ENCODE measurements at places on chromosomes 2 and 18.

- no peak for DNase-seq
Measured at GRCh38 chr2:26327291-26328272, 18.4 kb upstream of the SELENOI start.

GRCh38 chr2:217794133-217794986 lies 208.4 kb downstream of the TNS1 start:
- no peak for DNase-seq

DNA sequence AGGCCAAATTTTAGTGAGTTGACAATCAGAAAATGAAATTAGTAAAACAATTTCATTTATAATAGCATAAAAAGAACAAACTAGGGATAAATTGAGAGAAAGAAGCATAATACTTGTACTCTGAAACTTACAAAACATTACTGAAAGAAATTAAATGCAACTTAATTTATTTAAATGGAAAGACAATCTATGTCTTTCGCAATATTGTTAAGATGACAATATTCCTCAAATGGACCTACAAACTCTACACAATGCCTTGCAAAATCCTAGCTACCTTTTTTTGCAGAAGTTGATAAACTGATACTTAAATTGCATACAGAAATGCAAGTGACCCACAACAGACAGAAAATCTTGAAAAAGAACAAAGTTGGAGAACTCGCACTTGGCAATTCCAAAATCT lies 9.1 kb downstream of the EPG5 start:
- DNase-seq, result no peak

DNA sequence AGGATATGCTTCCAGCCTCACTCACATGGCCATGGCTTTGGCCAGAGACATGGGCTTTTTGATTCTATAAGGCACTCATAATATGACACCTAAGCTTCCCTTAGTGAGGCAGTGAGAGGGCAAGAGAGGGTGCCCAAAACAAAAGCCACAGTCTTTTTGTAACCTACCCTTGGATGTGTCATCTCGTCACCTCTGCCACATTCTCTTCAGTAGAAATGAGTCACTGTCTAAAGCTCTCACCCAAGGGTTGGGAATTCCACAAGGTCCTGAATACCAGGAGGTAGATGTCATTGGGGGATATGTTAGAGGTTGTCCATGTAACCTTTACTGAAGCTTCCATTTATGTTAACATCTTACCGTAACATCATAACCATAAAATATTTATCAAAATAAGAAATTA lies 108.4 kb downstream of the ALMS1 start:
- DNase-seq, result no peak

DNA sequence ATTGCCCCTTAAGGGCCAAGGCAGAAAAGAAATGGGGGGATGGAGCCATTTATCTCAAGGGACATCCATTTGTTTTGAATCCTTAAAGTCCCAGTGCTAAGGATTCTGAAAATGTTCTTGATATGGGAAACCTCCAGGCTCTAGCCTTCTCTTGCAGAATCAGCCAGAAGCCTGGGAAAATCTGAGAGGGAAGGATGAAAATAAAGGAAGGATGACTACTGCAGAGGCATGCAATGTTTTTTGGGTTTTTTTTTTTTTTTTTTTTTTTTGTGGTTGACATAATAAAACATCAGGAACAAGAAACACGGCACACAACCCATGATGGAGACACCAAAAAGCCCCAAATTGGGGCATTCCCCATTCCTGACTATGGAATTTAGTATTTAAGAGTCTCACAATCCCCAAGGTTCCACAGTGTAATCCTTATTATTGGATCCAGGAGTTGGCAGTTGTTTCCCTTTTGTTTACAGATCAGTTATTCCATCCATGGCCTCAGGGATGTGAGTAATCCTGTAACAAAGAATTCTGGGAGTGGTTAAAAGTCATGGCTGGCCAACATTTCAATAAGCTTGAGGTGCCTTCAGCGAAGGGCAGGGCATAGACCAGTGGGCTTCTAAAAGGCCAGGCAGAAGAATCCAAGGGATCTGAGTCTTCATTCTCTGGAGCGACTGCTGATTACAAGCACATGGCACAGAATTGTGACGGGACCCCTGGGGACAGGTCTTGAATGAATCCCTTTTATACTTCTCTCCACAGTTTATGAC lies 337.5 kb downstream of the GULP1 start:
- no peak for DNase-seq

- DNase-seq, result no peak
Measured at GRCh38 chr2:18132697-18133096, 254.2 kb downstream of the KCNS3 start.

DNA sequence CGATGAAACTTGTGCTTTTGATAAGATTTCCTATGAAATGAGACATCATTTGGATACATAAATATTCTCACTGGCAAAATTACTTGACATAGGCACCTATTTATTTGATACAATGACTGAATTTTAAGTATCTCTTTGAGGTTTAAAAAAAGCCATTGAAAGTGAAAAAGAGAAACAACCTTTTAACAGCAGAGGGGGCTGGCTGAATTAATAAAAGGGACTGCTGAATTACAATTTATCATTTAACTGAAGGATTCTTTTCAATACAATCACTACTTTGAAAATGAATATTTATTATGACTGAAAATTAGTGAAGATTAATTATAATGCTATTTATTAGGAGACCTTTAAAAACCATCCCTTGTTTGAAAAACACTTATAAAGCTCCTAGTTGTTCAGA lies 335.3 kb downstream of the DLGAP1 start:
- DNase-seq, result no peak

DNA sequence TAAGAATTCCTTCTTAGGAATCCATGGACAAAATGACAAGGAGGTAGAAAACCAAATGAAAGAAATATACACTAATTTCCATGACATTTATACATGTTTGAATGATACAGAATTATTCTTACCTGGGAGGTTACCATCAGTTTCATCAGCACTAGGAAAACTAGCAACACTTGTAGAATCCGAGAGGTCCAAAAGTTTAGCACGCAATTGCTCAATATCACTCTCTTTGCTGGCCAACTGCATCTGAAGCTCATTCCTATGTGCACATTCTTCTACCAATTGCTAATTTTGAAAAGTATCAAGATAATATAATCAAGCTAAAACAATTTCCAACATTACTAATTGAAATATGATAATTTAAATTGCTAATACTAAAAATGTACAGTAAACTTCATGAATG lies 144.8 kb downstream of the ROCK1 start:
- no peak for DNase-seq

- DNase-seq, result no peak
Measured at GRCh38 chr2:239559417-239560261, 158.8 kb upstream of the HDAC4 start.

DNA sequence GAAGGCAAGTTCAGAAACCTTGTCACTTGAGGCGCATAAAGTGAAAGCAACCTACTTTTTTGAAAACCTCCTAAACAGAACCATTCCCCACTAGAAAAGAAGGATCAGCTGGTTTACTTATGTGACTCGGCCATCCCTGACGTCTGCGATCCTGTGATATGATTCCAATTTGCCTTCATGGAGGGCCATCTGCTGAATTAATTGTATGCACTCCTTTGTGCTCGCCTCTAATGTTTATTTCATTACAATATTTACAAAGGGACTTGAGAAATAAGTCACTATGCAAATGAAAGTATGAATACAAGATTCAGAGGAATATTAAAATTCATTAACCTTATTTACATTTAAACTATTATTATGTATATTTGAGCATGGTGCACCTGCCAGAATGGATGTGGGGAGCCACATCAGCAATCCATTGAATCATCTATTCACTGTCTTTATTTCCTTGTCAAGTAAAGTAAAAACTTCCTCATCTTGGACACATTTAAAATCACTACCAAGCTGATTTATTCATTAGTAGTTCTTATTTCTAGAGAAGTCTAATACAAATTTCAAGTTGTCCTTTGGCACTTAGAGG lies 96.5 kb downstream of the RBM43 start:
- DNase-seq, result no peak

GRCh38 chr2:159172403-159172802 lies 114.1 kb downstream of the WDSUB1 start:
- no peak for DNase-seq

- no peak for DNase-seq
Measured at GRCh38 chr18:71223486-71223885, 934.6 kb downstream of the SOCS6 start.

DNA sequence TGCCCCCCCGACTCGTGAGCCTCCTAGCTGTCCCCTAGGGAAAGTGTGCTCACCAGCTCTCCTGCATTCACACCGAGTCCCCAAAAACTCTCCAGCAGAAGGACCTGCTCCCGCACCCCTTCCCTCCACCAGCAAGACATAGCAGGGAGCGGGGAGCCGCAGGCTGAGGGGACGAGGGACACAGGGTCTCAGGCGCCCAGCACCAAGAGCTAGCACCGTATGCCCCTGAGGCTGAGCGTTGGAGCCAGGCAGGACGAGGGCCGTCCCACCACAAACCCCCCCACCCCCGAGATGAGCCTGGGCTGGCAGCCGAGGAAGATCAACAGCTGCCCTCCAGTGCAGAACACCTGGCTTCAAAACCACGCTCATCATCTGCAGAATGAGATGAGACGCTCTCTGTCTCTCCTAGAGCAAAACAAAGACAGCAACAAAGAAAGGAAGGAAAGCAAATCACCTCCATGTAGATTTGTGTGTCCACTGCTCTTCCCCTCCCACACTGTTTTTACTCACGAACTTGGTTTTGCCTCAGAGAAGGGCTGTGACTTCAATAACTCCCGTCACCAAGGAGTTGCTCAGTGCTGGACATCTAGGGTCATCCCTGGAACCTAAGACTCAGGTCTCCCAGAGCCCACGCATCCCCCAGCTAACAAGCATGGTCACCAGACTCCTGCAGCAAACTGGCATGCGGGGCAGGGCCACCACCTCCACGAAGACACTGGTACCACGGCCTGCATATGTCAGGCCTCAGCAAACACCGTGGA lies 39.7 kb upstream of the SALL3 start:
- no peak for DNase-seq

GRCh38 chr2:18194161-18194560 lies 315.7 kb downstream of the KCNS3 start:
- no peak for DNase-seq

GRCh38 chr2:66701656-66702055 lies 266.7 kb downstream of the MEIS1 start:
- no peak for DNase-seq

DNA sequence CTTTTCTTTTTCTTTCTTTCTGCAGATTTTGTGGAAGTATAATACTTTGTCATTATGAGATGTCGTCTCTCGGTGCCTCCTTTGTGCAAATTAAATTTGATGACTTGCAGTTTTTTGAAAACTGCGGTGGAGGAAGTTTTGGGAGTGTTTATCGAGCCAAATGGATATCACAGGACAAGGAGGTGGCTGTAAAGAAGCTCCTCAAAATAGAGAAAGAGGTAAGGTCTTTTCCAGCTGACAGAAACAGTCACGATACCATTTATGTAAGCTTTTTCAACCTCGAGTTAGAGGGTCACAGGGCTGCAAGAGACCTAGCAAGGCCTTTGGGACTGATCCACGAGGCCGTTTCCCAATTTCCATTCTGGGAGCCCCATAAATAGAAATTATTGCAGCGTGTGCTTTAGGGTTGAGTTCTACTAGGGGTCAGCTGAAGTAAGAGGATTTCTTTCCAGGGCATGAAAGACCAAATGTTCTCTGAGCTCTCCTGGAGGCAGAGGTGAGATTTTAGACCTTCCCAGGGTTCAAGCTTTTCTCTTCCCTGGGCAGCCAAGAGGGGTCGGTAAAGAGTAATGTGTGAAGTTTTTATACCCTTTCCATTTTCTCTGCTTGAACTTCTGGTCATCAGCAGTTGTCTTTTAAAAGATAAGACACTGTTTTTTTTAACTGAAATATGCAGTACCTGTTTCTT lies 15.5 kb downstream of the MAP3K20 start:
- DNase-seq, result no peak

GRCh38 chr2:78077633-78078032 lies 555.5 kb upstream of the LRRTM4 start:
- DNase-seq, result no peak

- DNase-seq, result peak; percentile 56
Measured at GRCh38 chr18:63320123-63320974, 780 bp upstream of the BCL2 start.

- no peak for DNase-seq
Measured at GRCh38 chr2:46800218-46800617, 115.4 kb downstream of the MCFD2 start.

DNA sequence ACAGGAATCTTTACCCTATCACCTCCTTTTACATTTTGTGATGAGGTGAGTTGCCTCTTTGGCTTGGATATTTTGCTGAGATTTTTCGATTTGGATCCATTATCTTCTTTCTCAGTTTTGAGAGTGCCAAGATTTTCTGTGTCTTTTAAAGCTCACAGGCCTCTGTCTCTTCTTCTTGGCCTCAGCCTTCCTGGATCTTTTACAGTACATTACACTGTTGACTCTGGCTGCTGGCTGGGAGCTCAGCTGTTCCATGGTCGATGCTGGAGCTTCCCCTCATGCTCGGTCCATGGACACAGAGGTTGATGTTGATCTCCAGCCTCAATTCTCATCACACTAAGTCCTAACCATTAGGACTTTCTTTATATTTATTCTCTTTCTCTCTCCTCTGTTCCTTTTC lies 332.8 kb upstream of the UBE2E3 start:
- DNase-seq, result no peak

GRCh38 chr2:101524806-101525430 lies 50.0 kb upstream of the RFX8 start:
- DNase-seq, result no peak

DNA sequence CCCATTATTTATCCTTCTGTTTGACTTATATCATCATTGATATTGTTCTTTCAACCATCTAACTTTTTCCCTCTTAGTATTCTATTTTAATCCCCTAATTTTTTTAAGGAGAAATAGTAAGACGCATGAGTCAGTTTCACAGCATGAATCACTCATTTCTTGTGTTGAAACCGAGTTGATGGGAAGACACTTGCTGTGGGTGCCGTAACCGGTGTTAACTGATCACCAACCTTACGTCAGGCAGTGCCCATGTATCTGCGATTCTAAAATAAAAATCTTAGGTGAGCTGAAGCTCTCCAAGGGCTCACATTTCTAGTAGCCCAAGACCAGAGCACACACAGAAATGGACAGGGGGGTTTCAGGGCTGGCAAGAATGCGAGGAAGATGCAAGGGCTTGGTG lies 348.1 kb downstream of the GALR1 start:
- no peak for DNase-seq

GRCh38 chr2:144642856-144643255 lies 122.9 kb upstream of the ZEB2 start:
- DNase-seq, result no peak

- no peak for DNase-seq
Measured at GRCh38 chr2:176931588-176932563, 280.7 kb upstream of the HNRNPA3 start.

DNA sequence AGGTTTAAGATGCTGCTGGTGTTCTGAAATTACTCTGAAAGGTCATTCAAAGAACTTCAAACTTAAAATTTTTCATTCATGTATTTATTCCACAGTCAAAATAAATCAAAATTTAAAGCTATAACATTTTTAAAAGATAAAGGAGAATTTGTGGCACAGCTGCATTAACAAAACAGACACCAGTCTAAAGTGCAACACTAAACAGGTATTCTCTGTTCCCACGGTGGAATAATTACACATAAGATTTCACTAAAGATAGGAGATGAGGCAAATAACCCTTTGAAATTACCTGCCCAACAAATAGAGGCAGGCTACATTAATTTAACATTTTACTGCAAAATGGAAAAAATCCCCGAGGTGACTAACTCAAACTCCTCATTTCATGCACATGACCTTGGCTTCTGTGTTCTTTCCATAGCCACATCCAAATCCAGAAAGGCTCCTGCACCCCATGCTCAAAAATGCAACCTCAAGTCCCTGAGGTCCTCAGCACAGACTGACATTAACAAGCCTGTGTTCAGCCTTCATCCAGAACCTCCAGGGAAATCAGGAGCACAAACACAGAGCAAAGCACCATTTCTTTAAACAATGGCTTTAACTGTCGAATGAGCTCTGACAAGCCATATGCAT lies 10.5 kb downstream of the COX7A2L start:
- DNase-seq, result no peak

Measured in amygdala (tissue), 56 donors.